ENCODE measurements at places on chromosomes 6 and 20. TPM values are rescaled to one million over a fixed set of nuclear protein-coding genes. Genes with fewer than 3 reads are reported as not detected.

EPPIN gene
- not detected for total RNA-seq

ADAM33 gene
- total RNA-seq: 28.5 TPM

PRPF6 gene
- 38.8 TPM for total RNA-seq

CPNE5 gene
- 8.8 TPM for total RNA-seq

GRCh38 chr6:53718597-53719460, 53.3 kb upstream of the KLHL31 start:
- no peak for DNase-seq

DNA sequence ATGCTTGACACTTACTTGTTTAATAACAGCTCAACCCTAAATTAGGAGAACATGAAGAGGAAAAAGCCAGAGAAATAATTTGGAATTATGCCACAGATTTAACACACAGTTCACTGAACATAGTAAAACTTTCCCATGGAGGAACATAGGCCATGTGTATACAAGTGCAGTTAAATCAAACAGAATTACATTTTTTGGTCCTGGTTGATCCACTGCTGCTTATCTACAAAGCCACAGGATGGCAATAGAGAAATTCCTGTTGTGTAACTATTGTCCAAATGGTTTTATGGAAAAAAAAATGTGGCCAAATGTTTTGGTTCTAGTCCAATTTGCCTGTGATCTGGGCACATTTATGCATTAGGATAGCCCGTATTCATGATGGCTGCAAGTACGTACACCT, 136.8 kb downstream of the ALDH8A1 start:
- no peak for DNase-seq

- DNase-seq: no peak
Observed at GRCh38 chr20:57064836-57065235, 201.6 kb downstream of the BMP7 start.

DNA sequence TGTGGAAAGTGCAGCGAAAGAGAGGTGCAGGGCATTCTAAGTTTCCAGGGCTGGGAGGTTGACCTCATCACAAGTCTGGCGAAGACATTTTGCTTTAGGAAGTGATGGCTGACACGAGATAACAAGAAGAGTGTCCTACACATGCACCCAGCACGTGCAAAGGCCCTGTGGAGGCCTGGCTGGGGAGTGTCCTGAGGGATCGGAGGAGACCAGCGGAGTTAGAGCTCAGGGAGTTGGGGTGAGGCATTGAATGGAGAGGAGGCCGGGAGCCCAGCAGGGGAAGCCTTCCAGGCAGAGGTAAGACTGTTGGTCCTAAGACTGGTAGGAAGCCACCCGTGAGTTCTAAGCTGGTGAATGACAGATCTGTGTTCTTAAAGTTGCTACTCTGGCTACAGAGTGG, 58.4 kb downstream of the PPP1R14C start:
- no peak for DNase-seq

GRCh38 chr6:165129086-165129485, 180.3 kb downstream of the C6orf118 start:
- DNase-seq: no peak

GRCh38 chr20:31394900-31395299, 4.5 kb upstream of the DEFB119 start:
- DNase-seq: no peak

- DNase-seq: no peak
Observed at GRCh38 chr20:17961587-17961940, 7.0 kb downstream of the SNX5 start.

- no peak for DNase-seq
Observed at GRCh38 chr6:109290143-109290931, 91.9 kb downstream of the CD164 start.

DNA sequence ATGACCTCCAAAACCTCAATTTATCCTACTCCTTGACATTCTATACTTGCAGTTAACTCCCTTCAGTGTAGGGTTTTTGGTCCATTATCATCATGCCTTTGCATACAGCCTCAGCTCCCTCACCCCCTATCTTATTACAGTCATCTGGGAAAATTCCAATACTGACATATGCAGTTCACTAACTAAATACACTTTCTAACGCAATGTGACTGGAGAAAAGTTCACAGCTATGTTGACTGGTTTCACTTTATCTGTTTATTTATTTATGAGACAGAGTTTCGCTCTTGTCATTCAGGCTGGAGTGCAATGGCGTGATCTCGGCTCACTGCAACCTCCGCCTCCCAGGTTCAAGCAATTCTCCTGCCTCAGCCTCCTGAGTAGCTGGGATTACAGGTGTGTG, 64.9 kb downstream of the CRYBG1 start:
- no peak for DNase-seq

DNA sequence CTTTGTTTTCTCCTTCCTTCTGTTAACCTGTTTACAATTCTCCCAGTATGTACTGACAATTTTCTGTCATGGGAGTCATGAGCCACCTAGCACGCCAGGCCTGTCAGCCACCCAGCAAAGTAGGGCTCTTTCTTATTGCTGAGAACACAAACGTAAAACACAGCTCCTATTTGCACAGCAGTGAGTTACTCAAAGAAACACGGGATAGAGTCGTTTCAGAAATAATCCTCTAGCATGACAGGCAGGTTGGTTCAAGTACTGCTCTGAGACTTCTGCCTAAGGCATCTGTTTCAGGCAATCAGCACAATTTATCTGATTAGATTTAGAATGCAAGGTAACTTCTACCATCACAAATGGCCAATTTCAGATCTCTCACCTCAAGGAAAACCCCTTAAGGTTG, 88.8 kb downstream of the CD24 start:
- DNase-seq: no peak

- DNase-seq: no peak
Observed at GRCh38 chr6:42275376-42276033, 57.8 kb upstream of the MRPS10 start.

DNA sequence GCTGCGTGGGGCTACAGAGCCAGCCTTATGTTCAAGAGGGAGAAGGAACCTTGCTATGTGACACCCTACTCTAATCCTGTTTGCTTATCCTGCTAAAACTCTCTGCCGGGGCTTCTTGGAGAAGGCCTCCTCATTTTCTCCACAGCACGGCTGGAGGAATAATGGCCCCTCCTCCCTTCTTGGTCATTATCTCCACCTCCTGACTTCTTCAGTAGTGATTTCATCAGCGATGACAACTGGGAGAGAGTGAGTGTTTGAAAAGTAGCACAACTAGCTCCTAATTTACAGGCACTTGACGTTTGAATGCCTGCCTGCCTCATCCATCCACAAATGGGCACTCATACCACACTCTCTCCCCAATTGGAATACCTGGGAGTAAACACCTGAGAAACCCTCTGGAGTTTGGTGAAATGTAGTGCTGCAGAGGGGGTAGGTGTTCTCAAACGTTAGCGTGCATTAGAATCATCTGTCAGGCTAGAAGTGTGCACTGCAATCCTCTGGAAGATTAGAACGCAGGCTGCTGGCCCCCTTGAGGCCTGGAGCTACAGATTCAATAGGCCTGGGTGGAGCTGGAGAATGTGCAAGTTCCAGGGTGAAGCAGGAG, 148.5 kb downstream of the FOXC1 start:
- no peak for DNase-seq

DNA sequence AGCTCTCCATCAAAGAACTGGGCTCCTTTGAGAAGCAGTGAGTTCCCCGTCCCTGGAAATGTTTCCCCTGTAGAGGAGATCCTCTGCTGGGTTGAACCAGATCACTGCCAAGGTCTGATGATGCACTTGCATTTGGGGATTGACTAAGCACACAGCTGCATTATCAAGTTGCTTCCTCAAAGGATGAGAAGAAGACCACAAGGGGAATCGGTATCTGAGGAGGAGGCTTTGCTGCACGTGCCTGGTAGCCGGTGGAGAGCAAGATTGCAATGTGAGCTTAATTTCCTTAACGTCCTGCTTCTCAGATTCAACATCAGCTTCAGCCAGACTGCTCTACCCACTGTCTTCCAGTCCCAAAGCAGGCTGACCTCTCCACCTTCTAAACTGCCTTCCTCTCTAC, 128.8 kb upstream of the STMND1 start:
- no peak for DNase-seq

DNA sequence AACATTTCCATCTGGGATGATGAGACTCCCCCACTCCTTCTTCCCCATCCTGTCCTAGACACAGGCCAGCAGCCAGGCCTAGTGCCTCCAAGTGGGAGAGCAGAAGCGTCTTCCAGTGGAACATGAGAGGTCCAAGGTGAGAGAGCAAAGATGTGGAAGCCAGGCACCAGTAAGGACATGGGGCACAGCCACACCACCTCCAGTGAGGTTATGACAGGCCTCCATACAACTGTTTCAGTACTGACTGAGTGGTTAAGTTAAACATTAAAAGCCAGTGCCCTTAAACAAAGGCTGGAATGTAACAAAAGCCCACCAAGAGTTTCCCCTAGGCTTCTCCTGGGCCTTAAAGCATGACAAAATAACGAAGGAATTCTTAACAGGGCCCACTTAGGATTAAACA, 5.3 kb downstream of the ZBTB24 start:
- no peak for DNase-seq

- no peak for DNase-seq
Observed at GRCh38 chr6:7578931-7579330, 11.1 kb upstream of the SNRNP48 start.

DNA sequence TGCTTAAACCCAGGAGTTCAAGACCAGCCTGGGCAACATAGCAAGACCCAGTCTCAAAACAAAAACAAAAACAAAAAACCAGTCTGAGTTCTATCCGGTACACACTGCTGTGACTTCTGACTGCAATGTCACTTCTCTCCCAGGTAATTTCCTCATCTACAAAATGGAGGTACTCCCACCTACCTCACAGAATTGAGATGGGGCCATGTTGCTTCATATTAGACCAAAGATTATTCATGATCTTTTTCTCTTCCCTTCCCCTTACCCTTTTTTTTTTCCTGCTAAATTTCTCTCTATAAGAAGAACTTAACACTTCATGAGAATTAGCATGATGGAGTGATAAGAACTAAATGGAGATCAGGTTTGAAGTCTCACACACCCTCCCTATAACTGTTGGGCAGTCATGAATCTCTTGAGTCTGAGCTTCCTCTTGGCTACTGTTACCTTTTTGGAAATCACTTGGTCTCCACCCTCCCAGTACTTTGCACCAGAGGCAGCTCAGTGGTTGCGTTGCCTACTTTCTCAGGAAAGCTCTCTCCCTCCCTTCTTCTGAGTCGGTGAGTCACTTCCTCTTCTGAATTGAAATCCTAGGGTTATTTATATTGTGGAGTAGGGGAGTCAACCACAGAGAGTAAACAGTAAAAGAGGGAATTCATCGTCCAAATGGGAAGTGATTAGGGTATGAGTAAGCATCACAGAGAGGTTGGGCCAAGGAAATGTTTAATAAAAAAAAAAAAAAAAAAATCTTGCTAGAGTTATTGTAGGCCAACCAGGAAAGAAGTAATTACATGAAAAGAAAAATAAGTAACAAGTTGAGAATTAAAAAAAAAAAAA, 59.9 kb upstream of the MAP7 start:
- DNase-seq: no peak

DNA sequence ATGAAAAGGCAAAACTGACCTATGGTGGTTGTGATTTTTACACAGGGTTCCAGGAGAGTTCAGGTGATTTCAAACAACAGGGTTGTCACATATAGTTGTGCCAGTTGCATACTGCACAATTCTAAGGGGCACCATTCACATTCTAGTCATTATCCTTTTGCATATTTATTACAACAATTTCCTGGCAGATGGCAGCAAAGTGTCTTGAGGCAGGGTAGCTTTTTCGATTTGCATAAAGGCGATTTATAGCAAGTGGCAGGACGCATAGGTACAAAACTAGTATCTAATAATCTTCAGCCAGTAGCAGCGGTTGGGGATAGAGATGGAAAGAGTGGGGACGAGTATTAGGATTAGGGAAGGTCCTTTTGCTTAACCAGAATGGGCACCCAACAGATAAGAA, 46.5 kb upstream of the TRAF3IP2 start:
- no peak for DNase-seq

GRCh38 chr6:111583986-111584385, 21.7 kb downstream of the TRAF3IP2 start:
- DNase-seq: no peak

- no peak for DNase-seq
Observed at GRCh38 chr6:8029243-8029870, 34.8 kb downstream of the BLOC1S5 start.

- DNase-seq: no peak
Observed at GRCh38 chr20:53655625-53656292, 62.1 kb upstream of the ZNF217 start.

DNA sequence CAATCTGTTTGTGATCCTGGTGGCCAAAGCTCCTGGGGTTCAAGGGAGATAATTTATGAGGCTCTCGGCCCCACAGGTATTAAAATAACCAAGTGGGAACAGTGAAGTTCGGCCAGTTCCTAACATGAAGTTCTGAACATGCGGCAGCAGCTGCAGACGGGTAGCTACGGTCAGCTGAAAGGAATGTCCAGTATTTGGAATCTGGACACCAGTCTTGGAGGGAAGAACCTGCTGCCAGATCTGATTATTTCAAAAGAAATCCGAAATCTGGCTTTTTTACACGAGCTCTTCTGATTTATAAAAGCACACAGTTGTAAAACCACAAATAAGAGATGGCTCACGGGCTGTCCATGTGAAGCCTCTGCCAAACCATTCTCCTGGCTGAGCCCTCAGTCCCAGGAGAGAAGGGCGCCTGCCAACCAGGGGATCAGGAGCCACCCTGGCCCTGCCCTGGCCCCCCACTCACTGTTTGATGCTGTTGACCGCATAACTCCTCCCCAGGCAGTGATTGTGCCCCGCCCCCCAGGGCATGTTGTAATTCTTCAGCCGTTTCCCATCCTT, 28.2 kb upstream of the KCNB1 start:
- DNase-seq: peak; percentile 36
